Non-pigmented ciliary epithelial cell (primary cell): ENCODE measurements at places on chromosomes 4 and X.

- DNase-seq, result no peak
Measured at GRCh38 chr4:5956285-5957021, 61.8 kb downstream of the C4orf50 start.

DNA sequence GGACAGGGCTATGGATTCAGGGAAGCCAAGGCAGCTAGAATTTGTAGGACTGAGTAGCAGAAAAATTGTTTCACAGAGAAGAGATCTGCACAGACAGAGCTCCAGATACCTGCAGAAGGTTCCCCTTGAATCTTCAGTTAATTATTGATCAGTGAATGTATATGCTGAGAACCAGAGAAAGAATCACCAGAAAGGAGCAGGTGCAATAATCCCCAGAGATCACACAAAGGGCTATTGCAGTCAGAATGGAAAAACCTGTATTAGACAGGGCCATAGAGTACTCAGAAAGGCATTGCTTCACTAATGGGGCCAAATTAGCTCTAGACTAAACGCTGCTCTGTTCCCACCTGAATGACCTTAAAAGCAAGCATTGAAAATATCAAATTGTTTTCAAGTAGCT lies 35.5 kb upstream of the SMAD1 start:
- DNase-seq, result no peak

GRCh38 chr4:65467068-65467680 lies 203.1 kb downstream of the EPHA5 start:
- DNase-seq, result no peak

DNA sequence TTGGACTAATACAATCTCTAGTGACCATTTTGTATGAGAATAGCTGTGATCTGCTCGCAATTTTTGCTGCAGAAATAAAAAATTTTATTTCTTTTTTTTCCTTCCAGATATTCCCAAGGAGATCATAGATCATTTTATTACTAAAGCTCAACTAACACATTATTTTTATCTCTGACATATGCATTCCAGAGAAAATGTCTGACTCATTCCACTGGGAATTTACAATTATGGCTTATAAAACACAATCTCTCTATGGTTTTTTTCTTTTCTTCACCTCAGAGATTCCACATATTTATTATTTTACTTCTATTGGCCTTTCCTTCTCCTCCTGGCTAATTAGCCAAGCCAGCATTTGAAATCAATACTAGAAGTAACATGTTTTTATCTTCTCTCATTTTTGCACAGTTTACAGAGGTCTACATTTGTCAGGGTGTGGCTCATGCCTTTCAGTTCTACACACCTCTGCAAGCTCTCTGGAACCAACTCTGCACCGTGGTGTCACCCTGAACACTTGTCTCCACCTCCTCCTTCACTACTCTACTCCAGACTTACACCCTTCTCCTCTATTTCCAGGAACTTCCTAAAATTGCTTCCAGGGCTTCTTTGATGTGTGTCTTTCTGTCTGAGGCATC lies 59.8 kb upstream of the GPM6A start:
- no peak for DNase-seq

DNA sequence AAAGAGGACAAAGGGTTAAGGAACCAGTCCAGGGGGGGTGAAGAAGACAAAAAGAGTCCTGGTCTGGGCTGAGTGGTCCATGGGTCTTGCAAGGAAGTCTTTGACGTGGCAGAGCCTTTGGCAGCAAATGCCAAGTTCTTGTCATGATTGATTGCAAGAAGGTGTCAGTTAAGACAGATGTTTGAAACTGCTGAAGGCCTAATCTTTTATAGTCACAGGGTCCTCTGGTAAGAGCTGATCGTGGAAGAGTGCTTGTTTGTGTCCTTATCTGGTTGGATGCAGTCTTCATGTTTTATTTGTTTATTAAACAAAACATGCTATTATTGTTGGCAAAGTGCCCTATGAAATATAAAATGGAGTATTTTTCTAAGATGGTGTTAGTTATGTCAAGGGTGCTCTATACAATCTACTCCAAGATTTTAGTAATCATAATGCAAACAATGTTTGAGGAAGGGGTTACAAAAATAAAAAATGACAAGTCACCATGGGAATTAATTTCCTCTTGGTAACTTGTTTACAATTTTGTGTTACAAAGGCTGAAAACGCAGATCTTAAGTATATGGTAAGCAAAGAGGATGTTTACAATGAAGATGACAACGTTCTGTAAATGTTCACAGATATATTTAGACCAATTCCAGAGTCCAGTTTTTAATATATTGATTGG lies 85.9 kb downstream of the MAGED4 start:
- DNase-seq, result no peak

- DNase-seq, result no peak
Measured at GRCh38 chrX:45903781-45904201, 641.4 kb downstream of the ZNF674 start.

DNA sequence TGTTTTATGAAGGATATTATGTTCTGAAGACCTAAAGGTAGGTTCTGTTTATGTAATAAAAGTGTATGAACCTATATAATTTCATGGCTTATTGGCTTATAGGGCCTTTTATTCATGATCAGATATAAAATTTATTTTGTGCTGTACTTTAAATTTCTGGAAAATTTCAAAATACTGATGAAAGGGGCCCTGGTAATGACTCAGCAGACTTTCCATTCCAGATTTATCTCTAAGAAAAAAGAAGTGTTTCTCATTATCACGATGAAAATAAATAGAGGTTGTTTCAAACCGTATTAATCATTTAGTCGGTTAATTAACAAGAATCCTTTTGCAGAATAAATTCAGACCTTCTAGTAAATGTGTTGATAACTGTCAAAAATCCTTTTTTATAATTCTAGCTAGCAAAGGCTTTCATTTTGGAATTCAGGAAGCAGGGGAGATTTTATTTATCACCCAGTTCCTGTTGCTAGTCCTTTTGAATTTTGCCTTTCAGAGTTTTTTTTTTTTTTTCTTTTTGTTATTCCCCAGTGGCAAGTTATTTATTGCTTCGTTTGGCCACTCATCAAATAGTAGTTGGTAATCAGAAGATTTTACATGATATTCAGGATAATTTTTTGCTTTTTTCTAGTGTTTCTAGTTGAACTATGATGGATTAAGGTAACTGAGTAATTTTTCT lies 5.4 kb upstream of the TAPT1 start:
- DNase-seq, result no peak

DNA sequence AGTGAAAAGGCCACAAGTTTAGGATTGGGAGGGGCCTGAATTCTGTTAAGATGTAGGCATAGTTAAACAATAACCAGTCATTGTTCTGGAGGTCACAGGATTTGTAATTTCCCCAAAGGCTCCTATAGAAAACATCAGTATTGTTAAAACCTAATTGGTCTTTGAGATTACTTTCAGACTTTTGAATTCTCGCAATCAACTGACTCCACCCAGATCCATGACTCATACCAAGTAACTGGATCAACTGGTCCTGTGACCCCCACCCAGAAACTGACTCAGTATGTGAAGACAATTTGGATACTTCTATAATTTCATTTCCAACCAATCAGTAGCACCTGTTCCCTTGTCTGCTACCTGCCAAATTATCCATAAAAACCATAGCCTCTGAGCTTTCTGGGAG lies 28.4 kb downstream of the MAGEB16 start:
- no peak for DNase-seq

DNA sequence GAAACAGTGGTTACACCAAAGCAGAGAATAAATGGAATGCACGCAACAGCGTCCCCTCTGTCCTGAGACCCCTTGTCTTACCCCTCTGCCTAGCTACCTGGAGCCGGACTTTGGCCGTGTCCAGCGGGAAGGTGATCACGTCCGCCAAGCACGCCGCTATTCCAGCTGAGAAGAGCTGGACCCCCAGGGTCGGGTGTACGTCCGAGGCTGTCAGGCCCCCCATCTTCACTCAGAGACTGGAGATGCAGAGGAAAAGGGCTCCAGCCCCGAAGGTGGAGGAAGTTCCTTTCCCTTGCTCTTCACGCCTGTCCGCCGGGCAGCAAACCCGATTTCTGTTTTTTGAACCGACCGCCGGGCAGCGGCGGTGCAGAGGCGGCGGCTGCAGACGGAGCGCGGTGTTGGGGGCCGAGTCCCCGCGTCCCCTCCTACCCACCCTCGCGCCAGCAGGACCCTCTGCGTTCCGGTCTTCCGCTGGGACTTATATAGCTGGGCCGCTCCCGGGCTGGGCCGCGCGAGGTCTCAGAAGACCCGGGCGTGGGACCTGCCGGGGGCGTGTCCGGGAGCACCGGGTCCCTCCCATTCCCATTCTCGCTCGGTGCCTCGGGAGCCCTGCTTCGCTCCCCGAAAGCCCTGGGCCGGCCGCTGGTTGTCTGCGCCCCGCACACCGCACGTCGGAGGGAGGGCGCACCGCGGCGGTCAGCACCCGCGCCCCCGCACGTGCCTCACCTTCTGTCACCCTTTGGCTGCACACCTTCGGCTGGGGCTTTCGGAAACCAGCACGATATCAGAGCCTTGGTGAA lies at the start of gene UCP1:
Gene UCP1, minus strand, starts transcription at position 455 of the 800 bp plus-strand sequence. Its CDS starts 232 bp downstream, at position 223.
- DNase-seq, result no peak

DNA sequence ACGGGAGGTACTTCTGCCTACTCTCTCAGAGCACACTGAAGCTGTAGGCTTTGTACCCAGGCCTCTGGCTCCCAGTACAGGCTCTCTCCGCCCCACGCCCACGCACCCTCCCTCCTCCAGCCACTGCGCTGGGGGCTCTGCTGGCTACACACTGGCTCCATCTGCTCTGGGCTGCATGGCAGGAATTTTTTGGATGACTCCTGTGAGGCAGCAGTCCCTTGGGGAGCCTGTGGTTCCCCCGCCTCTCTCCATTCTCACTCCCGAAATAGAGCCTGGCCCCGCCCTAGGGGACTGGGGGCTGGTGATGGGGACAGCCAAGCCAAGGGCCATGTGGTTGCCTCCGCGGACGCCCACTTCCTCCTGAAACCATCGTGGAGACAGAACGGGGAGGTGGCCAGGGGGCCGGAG lies 58.1 kb upstream of the ADRA2C start:
- DNase-seq, result no peak

GRCh38 chr4:153023692-153024394 lies 87.7 kb downstream of the FHDC1 start:
- DNase-seq, result no peak

- DNase-seq, result no peak
Measured at GRCh38 chr4:114193624-114194399, 214.4 kb upstream of the ARSJ start.

DNA sequence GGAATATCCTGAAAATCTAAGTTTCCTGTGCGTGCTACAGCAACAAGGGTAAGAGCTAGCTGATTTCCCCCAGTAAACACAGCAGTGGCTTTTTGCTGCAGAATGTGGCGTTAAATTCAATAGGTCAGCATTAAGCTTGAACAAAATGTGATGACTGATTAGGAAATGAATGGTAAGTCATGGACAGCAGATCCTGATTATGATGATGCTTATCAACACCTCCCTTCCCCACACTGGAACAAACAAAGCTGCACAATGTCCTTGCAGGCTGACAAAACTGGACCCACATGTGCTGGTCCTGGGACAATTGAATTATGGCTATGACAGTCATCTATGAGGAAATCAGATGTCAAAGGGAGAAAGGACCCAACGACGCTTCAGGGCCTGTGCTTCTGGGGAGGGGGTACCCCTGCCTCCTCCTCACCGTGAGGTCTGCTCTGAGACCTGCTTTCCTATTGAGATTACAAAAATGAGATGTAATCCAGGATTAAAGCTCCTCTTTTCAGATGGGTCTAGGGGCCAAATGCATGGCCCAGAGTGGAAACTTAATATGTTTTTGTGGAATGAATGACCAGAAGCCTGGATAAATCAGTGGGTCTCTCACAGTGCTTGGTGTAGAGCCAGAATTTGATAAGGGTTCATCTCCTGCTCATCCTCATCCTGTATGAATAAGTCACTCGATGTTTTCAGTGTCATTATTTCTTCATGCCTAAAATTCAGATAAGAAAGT lies 32.0 kb upstream of the BOD1L1 start:
- no peak for DNase-seq

GRCh38 chrX:78693012-78693411 lies 33.9 kb upstream of the RTL3 start:
- DNase-seq, result no peak

DNA sequence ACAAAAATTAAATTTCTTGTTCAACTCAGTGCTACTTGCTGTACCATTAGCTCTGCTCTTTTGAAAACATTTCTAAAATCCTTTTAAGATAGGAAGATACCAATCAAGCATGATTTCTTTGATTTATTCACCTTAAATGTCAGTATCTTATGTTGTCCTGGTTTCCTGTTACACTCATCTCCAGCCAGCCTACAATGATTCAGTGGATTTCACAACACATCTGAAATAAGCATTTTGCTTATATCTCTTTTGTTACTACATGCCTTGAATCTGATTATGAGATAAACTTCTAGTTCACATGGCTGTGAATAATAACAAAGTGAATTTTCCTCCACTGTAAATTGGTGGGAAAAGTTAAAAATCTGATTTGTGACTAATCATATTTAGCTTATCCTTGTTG lies 112.5 kb upstream of the BMP3 start:
- DNase-seq, result no peak
